OCI-M1 (cell line): ENCODE measurements at places on chromosomes 16 and 17.

GRCh38 chr17:1644493-1645206 lies 882 bp downstream of the SCARF1 start:
- DNase-seq = no peak

DNA sequence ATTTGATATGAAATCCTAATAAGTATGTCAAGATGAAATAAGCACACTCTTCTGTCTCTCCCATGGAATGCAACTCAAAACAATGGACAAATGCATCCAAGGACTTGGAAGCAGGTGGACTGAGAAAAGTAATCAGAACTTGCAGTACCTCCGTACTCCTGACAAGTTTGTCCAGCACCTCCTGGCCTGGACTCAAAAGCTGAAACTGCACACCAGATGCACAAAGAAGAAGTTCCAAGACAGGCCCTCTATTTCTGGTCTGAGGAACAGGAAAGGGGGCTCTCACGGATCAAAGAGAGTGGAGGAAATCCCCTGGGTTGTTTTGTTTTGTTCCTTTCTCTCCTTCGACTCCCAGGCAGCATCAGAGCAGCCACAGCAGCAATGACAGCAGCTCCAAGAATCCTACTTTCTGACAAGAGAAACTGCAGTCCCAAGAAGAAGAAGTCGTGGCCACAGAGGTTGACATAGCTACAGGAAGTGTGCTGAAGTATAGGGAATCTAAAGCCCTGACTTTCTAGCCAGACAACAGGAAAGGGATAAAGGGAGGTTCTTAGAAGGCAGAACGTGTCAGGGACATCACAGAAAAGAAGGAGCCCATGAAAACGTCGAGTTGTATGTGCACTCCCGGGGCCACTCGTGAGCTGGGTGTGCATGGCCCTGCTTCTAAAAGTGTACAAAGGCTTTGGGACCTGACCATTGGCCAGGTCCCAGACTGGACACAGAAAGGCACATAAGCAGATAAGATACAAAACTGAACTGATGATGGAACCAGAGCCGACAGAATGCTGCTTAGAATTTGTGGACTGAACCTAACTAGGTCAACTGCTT lies 29.3 kb downstream of the AKAP10 start:
- DNase-seq = peak; percentile 29

DNA sequence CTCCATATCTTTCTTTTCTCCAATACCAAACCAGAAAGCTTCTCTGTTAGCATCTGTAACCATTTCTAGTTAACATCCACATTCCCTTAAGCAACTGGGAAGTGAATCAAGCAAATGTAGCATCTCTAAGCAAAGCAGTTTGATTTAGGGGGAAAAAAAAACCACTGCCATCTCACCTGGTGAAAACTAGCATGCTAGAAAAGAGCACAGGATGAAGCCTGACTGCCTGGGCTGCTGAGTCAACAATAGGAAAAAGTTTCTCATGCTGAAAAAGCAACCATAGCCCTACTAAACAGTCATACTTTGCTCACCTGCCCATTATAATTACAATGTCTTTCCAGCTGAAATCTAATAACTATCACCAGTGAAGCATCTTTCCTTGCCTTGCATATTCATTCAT lies 139.3 kb downstream of the ANKFN1 start:
- no peak for DNase-seq

DNA sequence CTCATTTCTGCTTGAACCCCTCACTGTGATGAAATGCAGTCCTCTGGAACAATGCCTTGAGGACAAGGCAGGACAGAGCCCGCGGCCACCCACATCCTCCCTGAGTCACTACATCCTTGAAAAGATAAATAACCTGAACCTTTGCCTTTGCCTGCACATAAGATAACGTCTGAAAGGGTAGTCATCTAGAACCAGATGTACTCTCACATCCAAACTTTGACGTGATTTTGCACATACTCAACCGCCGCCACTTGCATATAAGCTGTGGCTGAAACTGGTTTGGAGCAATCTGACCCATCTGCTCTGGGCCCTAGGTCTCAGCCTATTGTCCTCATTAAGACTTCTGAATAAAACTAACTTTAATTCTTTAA lies 252.1 kb downstream of the PHKB start:
- no peak for DNase-seq

DNA sequence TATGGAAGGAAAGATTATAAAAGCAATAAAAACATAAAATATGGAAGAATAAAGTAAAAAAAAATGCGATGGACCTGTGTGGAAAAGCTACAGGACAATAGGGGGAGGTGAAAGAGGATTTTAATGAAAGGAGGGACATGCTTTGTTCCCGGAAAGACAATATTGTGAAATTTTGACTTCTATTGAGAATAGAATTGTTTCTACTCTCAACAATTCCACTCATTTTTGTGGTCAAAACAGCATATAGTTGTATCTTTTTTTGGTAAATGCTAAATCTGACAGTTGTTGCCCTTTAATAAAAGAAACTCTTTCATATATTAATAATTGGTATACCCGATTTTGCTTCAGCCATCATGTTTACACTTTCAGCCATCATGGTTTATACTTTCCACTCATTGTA lies 22.9 kb upstream of the APPBP2 start:
- DNase-seq = no peak

GRCh38 chr16:10070591-10070990 lies 111.6 kb downstream of the GRIN2A start:
- no peak for DNase-seq

GRCh38 chr16:64440421-64440831 lies 681.4 kb downstream of the CDH11 start:
- no peak for DNase-seq

- DNase-seq = no peak
Observed at GRCh38 chr16:1044460-1045309, 27.9 kb upstream of the SSTR5 start.

DNA sequence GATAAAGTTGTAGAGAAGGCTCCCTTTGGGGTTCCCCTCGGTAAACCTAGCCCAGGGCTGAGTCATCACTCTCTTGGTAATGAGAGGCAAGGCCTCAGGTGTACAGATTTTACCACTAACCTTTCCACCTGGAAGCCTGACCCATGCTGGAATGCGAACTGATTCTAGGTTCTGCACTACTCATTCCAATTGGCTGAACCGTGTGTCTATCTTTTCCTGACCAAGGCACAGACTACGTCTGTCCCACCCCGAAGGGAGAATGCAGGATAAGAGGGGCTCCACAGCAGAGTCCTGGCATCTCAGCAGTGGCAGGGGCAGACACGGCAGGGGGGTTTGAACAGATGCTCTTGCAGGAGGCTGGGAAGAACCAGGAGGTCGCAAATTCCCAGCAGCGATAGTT lies 65.4 kb upstream of the B4GALNT2 start:
- DNase-seq = no peak

GRCh38 chr17:27849474-27850185 lies 43.5 kb downstream of the LYRM9 start:
- DNase-seq = no peak

DNA sequence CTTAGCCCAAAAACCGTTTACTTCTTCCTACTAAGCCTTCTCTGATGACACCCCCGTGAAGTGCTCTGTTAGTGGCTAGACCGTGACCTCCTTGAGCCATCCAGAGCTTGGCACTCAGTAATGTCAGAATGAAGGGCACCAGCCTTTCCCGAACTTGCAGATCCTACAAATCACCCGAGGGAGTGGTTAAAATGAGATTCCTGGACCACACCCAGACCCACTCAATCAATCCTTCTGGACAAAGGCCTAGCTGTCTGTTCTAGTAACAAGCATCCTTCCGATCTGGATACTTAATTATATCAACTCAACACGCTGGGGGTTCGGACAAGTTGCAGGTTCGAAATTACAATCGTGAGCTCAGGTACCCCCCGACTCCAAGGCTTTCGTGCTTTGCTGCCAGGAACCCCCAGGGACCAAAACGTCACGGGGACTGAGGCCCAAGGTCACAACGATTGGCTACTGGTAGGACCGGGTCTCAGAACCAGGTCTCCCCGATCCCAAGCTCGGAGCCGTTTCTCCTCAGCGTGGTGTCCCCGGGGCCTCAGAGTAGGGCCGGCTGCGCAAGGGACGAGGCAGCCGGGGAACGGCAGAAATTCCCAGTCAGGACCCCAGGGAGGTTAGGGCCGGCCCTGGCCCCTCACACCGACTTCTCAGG lies 527 bp downstream of the CIAPIN1 start:
- DNase-seq = peak; percentile 32

- DNase-seq = no peak
Observed at GRCh38 chr16:27514806-27515205, 34.9 kb downstream of the GTF3C1 start.

DNA sequence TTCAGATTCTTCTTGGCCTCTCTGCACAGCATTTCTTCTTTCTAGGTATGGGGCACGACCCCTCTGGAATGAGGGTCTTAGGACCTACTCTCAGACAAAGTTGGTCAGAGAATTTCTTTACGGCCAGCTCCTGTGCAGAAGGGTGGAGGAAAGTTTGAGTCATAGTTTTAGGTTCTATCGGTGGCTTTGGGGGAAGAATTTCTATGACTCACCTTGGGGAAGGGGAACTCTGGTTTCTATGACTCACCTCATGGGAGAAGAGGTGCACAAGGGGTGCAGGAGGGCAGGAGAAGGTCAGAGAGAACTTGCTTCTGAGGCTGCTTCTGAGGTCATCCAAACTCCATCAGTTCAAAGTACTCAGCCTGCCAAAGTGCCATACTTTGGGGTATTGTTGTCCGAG lies 2.5 kb upstream of the ABCC12 start:
- no peak for DNase-seq

- peak; percentile 67 for DNase-seq
Observed at GRCh38 chr16:74309789-74310781, 13.5 kb downstream of the PSMD7 start.
